ENCODE measurements at places on chromosomes 16 and 17. TPM values are rescaled to one million over a fixed set of nuclear protein-coding genes. Genes with fewer than 3 reads are reported as not detected.

Gene SPNS2
- total RNA-seq = 10.5 TPM

Gene GINS3
- 21.4 TPM for total RNA-seq

Gene TBC1D3G
- total RNA-seq = not detected

Gene SMTNL2
- 0.28 TPM for total RNA-seq

Gene ST3GAL2
- 23.2 TPM for total RNA-seq

Gene PPP1R27
- 0.27 TPM for total RNA-seq

Gene WNT9B
- not detected for total RNA-seq
